A549 treated with Mapracorat at 1 μM for 4 hours (cell line): ENCODE measurements at places on chromosomes 2 and 18. TPM values are rescaled to one million over a fixed set of nuclear protein-coding genes. Genes with fewer than 3 reads are reported as not detected.

Gene UGT1A3
- 0.10 to 0.31 TPM (median 0.26 TPM) in 3 of 5 replicates, not detected in the others for total RNA-seq

Gene CAVIN2
- 32.3 to 50.6 TPM (median 48.1 TPM) in 5 replicates for total RNA-seq

Gene CYTIP
- total RNA-seq = 0.25 TPM in 1 of 5 replicates, not detected in the others

Gene LRRTM4
- total RNA-seq = not detected in 5 replicates

Gene CDK15
- total RNA-seq = not detected in 5 replicates
